ENCODE measurements at places on chromosomes 7 and 10. TPM values are rescaled to one million over a fixed set of nuclear protein-coding genes. Genes with fewer than 3 reads are reported as not detected.

DNA sequence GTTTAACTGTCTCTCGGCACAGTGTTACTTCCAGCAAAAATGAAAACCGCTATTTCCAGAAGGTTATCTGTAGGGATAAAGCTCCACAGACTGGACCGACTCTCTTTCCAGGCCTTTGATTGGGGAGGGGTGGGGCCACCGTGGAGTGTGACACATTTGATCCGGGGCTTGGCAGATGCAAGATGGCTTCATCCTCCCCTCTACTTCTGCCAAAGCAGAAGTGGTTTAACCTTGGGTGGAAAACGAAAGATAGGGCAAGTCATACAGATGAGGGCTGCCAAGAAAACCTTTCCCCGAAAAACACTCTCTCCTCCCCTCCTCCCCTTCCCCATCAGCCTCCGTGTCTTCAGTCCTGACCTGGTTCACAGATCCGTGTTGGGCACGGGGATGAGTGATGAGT is 139.7 kb upstream of the SH2B2 start:
- DNase-seq = no peak
- H3K4me3 ChIP-seq = no peak overlapping the region
- no peaks in the 10 kb centered on the region for H3K36me3 ChIP-seq
- no peaks in the 10 kb centered on the region for H3K27me3 ChIP-seq
- H3K27ac ChIP-seq = no peak overlapping the region
- H3K4me1 ChIP-seq = no peaks in the 10 kb centered on the region

Gene ZYX
- total RNA-seq = 55.8 TPM

GRCh38 chr10:1043532-1043995 is 5.4 kb downstream of the IDI1 start:
- no peak for DNase-seq
- no peak overlapping the region for H3K4me3 ChIP-seq
- peaks cover 3% of the 10 kb centered on the region for H3K4me1 ChIP-seq
- no peaks in the 10 kb centered on the region for H3K27me3 ChIP-seq
- no peak overlapping the region for H3K27ac ChIP-seq
- no peaks in the 10 kb centered on the region for H3K36me3 ChIP-seq

- H3K27ac ChIP-seq = no peak overlapping the region
- no peak for DNase-seq
- H3K27me3 ChIP-seq = no peaks in the 10 kb centered on the region
- H3K4me1 ChIP-seq = no peaks in the 10 kb centered on the region
- H3K4me3 ChIP-seq = no peak overlapping the region
Measured at GRCh38 chr10:11083051-11083450, 65.4 kb downstream of the CELF2 start.
